ENCODE measurements at places on chromosomes 7 and 10.

DNA sequence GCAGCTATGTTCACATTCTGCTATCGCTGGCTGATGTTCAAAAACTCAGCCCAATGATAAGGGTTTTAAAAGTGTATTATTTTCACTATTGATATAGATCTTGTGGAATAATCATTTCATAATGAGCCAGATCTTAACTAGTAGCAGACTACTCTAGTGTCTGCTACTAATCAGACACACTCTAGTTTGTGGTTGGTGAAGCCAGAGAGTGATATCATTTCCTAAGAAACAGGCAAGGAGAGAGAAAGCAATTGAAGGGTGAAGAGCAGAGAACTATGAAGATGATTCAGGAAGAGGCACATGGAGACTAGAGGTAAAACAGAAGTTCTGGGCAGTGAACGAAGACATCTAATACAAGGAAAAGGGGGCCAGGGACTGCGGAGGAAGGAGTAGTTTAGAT is 58.2 kb upstream of the BET1 start:
- no peak for DNase-seq

- DNase-seq = no peak
These were observed 263.4 kb upstream of the PRKCQ start for GRCh38 chr10:6843481-6843881.

DNA sequence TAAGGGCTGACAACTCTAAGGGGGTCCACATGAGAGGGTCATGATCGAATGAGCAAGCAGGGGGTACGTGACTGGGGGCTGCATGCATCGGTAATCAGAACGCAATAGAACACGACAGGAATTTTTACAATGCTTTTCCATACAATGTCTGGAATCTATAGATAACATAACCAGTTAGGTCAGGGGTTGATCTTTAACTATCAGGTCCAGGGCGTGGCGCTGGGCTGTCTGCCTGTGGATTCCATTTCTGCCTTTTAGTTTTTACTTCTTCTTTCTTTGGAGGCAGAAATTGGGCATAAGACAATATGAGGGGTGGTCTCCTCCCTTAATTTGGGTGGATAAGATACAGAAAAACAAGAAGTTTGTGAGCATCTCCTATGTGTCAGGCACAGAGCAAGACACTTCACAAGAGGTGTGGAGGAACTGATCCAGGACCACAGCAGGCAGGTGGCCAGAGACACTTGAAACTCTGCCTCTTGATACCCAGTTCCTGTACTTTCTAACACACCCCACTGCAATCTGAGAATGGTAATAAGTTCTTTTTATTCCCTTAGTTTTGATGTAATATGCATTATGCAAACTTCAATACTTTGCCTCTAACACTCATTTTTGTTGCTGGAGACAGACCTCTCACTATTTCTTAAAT is 18.0 kb upstream of the MRLN start:
- DNase-seq = no peak

DNA sequence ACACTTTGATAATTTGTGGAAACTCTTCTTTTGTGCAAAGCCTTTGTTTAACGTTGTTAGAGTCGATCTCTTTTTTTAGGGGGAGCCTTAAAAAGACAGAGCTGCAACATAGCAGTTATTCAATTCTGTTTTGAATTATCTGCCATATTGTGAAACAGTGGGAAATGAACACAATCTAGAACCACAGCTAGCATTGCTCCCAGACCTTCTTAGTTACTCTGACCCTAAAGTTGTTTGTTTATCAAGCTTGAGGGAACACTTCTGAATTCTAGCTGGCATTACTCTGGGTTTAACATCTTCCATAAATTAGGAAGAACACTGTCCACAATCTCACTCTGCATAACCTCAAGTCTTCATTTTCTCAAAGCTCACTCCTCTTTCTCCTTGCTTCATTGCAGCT is 217.7 kb downstream of the PRKG1 start:
- DNase-seq = no peak

- DNase-seq = no peak
These were observed 1024.8 kb downstream of the LRMDA start for GRCh38 chr10:76456197-76456596.

DNA sequence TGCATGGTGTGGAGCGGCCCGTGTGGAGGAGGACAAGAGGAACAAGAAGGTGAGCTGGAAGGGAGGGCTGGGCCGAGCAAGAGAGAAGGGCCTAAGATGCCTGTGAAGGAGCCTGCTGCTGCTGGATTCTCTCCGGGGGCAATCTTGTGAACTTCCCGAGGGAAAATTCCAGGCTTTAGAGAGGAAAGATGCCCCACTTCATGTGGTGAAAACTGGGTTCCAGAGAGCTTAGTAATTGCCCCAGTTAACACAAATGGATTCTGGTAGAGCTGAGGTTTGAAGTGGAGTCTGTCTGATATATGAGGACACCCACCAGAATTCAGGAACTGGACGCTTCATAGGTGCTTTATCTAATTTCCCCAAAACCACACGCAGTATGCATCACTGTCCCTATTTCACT is 114.1 kb upstream of the ZMIZ1 start:
- DNase-seq = no peak

DNA sequence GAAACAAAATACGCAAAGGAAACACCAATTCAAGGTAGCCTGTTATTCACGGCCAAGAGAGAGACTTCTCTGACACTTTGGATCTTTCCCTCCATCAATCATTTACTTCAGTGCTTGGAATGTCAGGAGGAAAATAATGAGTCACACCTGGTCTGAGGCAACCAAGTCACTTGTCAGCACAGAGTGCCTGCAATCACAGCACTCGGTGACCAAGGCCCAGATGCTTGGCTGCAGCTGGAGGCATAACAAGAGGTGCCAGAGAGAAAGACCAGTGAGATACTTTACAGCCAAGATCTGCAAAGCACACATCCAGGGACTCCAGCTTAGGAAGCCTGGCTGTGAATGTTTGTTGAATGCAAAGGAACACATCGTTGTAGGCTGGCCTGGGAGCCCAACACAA is 33.9 kb downstream of the ASB13 start:
- DNase-seq = no peak

GRCh38 chr7:102291916-102292267 is 5.2 kb downstream of the SH2B2 start:
- DNase-seq = no peak

DNA sequence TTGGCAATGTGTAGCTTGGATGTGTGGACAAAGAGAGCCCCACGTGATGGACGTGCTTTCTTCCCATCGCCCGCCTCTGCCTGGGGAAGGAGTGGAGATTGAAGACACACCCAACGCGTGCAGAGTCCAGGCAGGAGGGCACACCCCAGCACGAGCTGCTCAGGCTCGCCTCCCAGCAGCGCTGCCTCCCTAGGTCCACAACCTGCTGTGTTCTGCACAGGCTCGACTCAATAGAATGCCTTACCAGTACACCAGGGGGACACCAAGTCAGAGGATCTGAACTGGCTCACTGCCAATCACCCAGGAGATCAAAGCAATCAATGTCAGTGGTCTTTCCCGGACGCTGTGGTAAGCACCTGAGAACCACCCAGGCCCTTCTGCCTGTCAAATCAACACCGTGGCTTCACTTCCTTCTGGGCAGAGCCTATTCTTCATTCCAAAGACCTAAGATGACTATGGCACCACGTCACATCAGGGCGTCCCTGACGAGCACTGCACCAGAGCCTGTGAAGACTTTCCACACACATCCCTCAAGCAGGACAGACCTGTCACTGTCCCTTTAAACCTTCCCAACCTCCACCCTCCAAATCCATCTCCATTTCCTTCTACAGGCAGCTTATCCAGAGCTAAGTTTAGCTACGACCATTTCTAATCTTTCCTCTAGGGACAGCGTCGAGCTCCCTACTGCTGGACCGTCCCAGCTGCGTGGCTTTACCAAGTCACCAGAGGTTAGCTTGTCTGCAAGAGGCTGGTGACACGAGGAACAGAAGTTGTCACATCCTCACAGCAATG is 72.3 kb downstream of the AMZ1 start:
- no peak for DNase-seq

GRCh38 chr10:1529806-1530413 is 207.4 kb downstream of the ADARB2 start:
- DNase-seq = no peak

GRCh38 chr7:575425-576366 is 56.0 kb upstream of the PDGFA start:
- DNase-seq = no peak

DNA sequence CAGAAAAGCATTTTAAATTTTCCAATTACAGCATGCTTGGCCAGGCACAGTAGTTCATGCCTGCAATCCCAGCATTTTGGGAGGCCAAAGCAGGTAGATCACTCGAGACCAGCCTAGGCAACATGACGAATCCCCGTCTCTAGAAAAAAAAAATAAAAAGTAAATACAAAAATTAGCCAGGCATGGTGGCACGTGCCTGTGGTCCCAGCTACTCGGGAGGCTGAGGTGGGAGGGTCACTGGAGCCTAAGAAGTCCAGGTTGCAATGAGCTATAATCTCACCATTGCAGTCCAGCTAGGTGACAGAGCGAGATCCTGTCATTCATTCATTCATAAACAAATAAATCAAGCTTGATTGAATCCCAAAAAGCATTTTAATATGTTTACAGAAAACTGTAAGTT is 234.9 kb downstream of the PARD3 start:
- no peak for DNase-seq

GRCh38 chr10:32937911-32938424 is 20.1 kb downstream of the ITGB1 start:
- DNase-seq = no peak

GRCh38 chr10:87818505-87819288 is 671 bp upstream of the ATAD1 start:
- DNase-seq = peak; percentile 30

DNA sequence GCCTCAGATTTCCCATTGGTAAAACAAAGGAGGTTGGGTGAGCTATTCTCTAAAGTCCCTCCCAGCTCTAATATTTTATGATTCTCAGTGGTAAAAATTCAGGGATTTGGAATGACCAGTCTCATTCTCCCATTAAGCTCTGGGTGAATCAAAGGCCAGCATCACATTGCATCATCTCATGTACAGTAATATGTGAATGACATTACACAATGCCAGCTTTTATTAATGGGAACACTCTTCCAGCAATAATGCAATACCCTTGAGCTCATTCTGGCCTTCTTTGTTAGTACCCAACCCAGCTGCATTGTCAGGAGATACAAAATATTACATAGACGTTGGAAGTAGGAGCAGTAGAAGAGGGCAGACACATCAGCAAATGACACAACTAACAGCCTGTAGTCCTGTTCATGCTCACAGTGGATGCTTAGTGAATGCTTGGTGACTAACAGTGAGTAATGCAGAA is 100.0 kb upstream of the EGR2 start:
- no peak for DNase-seq

DNA sequence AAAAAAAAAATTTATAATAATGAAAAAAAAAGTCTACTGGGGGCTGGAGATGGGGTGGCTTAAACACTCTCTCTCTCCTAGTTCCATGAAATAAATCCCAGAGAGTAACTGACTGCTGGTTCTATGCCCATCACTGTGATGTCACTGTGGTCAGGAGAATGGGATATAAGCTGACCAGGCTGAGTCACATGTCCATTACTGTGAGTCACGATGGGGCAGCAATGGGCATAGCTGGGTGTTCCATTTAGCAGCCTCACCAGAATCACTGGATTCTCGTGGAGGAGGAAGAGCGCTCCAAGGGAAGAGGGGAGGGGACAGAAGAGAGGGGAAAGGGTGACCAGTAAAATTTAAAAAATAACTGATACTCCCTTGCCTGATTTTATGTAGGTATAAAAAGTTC is 37.1 kb downstream of the MASTL start:
- DNase-seq = no peak

DNA sequence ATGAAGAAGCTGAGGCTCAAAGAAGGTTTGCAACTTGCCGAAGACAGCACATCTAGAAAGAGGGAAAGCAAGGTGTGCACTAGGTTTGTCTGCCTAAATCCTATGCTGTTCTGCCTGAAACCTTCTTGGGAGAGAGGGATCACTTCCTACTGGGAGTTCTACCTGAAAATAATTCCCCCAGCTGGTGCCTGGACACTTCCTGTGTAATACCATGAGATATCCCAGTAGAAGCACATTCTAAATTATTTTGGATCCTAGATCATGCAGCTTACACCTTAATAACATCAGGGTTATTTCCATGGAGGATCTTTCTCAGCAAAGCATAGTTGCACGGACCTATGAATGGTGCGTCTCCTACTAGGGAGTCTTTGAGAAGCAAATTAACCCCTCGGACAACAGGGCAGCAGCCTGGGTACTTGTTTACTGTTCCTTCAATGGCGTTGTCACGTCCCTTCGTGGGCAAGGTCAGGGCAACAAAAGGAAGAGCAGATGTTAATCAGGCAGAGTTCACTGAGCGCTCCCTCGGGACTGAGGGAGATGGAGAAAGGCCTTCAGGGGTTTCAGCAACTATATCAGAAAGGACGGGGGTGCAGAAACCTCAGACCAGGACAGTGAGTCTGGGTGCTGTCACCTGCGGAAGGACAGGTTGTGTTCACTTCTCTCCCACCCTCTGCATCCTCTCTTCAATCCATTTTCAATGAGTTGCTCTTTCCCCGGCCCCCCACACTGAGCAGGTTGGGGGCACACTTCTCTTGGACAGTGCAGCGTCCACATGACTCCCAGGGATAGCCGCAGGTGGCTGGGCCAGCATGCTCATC is 44.0 kb downstream of the OAT start:
- no peak for DNase-seq

DNA sequence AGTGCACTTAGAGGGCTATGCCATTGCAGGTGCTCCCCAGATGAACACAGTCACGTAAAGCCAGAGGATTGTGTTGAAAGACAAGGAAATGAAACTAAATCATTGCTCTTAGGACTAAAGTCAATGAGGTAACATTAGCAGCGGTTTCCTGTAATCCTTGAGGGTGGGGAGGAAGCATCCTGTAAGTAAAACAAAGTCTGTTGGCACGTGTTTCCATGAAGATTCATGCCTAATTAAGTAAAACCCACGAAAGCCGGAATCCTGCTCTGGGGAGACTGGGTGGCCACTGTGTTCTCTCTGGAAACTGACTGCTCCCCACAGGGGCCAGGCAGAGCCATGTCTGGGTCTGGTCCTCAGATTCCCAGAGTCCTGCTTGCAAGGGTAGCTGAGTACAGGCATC is 18.3 kb downstream of the STEAP1B start:
- no peak for DNase-seq

GRCh38 chr7:137080516-137081203 is 212.2 kb downstream of the CHRM2 start:
- no peak for DNase-seq

DNA sequence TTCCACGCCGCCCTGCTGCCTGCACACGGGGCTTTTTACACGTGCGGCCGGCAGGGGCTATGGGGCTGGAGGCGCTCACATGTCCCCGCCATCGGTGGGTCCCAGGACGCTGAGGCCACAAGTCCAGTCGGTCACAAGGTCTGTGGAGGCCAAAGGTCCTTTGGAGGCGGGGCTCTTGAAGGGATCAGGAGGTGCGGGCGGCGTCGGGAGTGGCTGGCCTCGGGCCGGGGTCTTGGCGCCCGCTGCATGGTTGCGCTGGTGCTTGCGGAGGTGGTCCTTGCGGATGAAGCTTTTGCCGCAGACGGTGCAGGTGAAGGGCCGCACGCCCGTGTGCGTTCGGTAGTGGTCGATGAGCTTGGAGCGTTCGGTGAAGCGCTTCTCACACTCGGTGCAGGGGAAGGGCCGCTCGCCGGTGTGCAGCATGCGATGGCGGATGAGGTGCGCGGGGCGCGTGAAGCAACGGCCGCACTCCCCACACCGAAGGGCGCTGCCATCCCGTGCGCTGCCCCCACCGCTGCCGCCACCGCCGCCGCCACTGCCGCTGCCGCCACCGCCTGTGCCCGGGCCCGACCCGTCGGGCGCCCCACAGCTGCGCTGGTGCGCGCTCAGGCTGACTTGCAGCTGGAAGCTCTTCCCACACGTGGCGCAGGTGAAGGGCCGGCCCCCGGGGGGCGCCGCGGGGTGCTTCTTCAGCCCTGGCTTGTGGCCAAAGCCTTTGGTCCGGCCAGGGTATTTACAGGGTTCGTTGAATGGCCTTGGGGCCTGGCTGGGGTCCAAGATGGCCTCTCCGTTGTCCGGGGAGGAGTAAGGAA is 13.7 kb upstream of the ZNF777 start:
- no peak for DNase-seq

Measured in stimulated activated CD4-positive, alpha-beta T cell treated with anti-CD3 and anti-CD28 coated beads, TNF-alpha, amount 100 ng/mL, for 24 hours (primary cell).